Natural killer cell treated with Interleukin-12 subunit alpha and Interleukin-12 subunit beta and Interleukin-15 and Interleukin-18, amount 100 ng/mL, for 72 hours (primary cell): ENCODE measurements at places on chromosomes 6 and 20. TPM values are rescaled to one million over a fixed set of nuclear protein-coding genes. Genes with fewer than 3 reads are reported as not detected.

The TFAP2A gene
- 0.07 TPM for total RNA-seq

The CST4 gene
- total RNA-seq, result not detected

The NHLRC1 gene
- 1.3 TPM for total RNA-seq

DNA sequence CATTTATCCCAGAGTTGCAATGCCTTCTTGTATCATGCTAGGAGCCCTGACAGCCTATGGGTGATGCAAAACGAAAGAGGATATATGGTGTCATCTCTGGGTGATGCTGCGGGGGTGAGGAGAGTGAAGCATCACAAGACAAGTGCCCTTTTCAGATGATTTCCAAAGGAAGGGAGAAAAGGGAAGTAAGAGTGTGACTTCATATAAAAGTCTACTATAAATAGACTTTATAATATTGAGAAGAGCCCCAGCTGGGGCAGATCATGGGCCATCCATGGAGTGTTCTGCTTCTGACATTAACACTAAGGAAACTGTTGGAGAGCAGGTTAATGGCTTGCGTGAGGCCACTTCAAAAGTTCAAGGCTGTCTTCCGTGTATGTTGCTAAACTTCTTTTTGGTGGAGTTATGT, 4.4 kb downstream of the CD83 start:
- no peaks in the 10 kb centered on the region for H3K27me3 ChIP-seq
- H3K36me3 ChIP-seq, result peaks cover 36% of the 10 kb centered on the region
- DNase-seq, result no peak
- peak overlapping the region; percentile 69 for H3K4me3 ChIP-seq
- peak overlapping the region; percentile 82 for H3K27ac ChIP-seq
- peaks cover 51% of the 10 kb centered on the region for H3K4me1 ChIP-seq

GRCh38 chr6:158256746-158257424, 55.4 kb upstream of the TULP4 start:
- no peak for DNase-seq
- peaks cover 4% of the 10 kb centered on the region for H3K36me3 ChIP-seq
- H3K4me3 ChIP-seq, result no peak overlapping the region
- H3K27ac ChIP-seq, result no peak overlapping the region

- no peaks in the 10 kb centered on the region for H3K27me3 ChIP-seq
- no peak for DNase-seq
- H3K36me3 ChIP-seq, result no peaks in the 10 kb centered on the region
- no peak overlapping the region for H3K4me3 ChIP-seq
- peak overlapping the region; percentile 1 for H3K27ac ChIP-seq
Measured at GRCh38 chr6:105641504-105641903, 238.6 kb upstream of the PREP start.

GRCh38 chr20:56762401-56762800, 133.3 kb downstream of the TFAP2C start:
- no peak for DNase-seq
- no peak overlapping the region for H3K4me3 ChIP-seq
- no peaks in the 10 kb centered on the region for H3K4me1 ChIP-seq
- no peak overlapping the region for H3K27ac ChIP-seq
- peaks cover 4% of the 10 kb centered on the region for H3K27me3 ChIP-seq
- H3K36me3 ChIP-seq, result no peaks in the 10 kb centered on the region

- no peaks in the 10 kb centered on the region for H3K4me1 ChIP-seq
- H3K4me3 ChIP-seq, result no peak overlapping the region
- no peaks in the 10 kb centered on the region for H3K36me3 ChIP-seq
Measured at GRCh38 chr20:15930311-15931305, 642.6 kb downstream of the KIF16B start.

DNA sequence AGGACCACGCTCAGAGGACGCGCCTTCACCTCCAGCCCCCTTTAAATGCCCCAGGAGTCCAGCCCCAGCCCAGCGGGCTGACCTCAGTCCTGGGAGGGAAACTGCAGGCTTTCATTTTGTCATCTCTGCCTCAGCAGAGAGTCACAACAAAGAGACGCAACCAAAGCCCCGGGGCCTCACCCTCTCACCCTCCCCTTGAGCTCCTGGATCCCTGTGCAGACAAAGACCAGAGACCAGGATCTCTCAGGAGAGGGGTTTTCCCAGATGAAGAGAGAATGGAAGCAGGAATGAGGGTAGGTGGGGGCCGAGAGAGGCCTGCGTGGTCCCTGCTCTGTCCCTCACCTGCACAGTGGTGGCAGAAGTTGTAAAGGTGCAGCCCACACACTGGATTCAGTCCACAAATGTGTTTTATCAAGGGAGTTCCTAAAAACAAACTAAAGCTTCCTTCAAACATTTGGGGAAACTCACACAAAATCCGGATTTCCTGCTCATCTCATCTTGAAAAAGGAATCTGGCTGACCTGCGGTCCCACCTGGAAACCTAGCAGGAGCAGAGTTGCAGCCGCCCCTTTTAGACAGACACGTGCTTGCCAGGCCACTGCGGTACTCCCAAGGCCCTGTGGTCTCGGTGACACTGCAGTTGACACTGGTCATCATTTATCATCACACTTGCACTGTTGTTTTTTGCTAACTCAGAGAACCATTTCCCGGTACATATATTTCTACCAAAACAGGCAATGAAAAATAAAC, 27.1 kb downstream of the PTGIS start:
- peaks cover 11% of the 10 kb centered on the region for H3K4me1 ChIP-seq
- no peak for DNase-seq
- H3K27ac ChIP-seq, result no peak overlapping the region
- H3K4me3 ChIP-seq, result no peak overlapping the region
- H3K36me3 ChIP-seq, result peaks cover 5% of the 10 kb centered on the region

DNA sequence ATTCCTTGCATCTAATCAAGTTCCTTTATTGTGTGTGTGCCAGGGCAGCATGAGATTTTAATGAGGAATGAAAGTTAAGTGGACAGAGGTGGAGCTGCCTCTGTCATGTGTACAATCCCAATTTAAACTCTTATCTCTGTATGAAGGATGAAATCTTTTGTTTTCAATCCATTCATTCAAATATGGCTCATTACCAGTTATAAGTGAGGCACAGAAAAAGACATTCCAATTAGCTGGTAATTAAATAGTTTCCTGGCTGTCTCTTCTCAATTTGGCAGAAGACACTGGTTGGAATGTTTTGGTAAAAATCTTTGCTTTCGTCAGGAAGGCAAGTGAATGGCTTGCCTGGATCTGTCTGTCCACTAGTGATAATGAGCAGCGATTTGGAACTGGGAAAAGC, 46.4 kb downstream of the CLVS2 start:
- no peaks in the 10 kb centered on the region for H3K36me3 ChIP-seq
- H3K27me3 ChIP-seq, result no peaks in the 10 kb centered on the region
- no peaks in the 10 kb centered on the region for H3K4me1 ChIP-seq
- no peak for DNase-seq

- no peak overlapping the region for H3K4me3 ChIP-seq
- H3K27ac ChIP-seq, result no peak overlapping the region
- H3K4me1 ChIP-seq, result no peaks in the 10 kb centered on the region
Measured at GRCh38 chr20:7843613-7844012, 96.6 kb downstream of the HAO1 start.

DNA sequence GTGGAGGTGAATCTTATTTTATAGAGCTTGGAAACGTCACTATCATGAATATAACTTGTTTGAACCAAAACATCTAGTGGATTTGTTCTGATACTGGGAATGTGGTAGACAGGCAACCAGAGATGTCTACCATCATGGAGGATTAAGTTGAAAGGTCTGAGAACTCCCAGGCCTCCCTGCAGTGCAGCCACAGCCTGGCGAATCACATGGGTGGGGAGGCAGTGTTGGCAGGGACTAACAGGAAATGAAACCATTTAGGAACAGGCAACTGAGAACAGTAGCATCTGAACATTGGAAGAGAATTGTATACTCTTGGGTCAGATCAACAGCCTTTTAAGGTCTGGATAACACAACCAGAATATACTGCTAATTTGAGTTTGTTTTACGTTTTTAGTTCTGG, 22.3 kb upstream of the CEP162 start:
- no peaks in the 10 kb centered on the region for H3K4me1 ChIP-seq
- H3K36me3 ChIP-seq, result no peaks in the 10 kb centered on the region
- no peak overlapping the region for H3K27ac ChIP-seq
- peaks cover 41% of the 10 kb centered on the region for H3K27me3 ChIP-seq

- H3K27ac ChIP-seq, result peak overlapping the region; percentile 87
- no peak for DNase-seq
- H3K27me3 ChIP-seq, result no peaks in the 10 kb centered on the region
- peaks cover 4% of the 10 kb centered on the region for H3K36me3 ChIP-seq
- peaks cover 32% of the 10 kb centered on the region for H3K4me1 ChIP-seq
Measured at GRCh38 chr6:119350952-119351372, 1.4 kb upstream of the MAN1A1 start.

DNA sequence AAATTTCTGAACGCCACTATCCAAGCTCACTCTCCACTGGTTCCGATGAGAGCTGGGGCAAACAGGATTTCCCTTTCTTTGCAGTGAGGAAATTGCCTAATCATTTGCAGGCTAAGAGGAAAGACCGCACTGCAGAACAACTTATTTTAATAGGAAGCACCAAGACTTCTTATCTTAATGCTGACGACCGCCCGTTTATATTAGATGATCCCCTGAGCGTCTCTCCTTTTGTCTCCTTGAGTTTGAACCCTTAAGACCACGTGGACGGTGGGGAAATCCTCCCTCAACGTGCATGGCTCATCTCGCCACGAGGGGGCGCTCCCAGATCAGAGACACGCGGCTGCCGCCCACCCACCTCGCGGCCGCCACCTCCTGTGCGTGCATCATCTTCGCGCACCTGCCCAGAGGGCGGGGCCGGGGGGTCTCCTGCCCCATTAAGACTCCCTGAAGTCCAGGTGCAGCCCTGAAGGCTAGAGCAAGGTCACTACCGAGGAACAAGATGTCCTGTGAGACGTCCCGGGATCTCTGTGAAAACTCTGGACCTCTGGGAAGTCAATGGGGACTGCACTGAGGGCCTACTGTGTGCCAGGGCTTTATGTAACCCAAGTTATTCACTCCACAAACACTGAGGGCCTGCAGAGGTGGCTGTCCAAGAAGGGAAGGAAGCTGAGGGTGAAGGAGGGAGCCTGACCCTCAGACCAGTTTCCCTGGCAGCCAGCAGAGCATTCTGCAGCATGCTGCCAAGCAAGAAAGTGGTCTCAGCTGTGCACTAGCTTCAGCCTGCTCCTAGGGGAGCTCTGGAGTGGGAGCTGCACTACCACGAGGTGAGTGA, 28.1 kb downstream of the PDYN start:
- H3K27ac ChIP-seq, result peak overlapping the region; percentile 44
- H3K36me3 ChIP-seq, result no peaks in the 10 kb centered on the region
- H3K4me1 ChIP-seq, result peaks cover 9% of the 10 kb centered on the region

DNA sequence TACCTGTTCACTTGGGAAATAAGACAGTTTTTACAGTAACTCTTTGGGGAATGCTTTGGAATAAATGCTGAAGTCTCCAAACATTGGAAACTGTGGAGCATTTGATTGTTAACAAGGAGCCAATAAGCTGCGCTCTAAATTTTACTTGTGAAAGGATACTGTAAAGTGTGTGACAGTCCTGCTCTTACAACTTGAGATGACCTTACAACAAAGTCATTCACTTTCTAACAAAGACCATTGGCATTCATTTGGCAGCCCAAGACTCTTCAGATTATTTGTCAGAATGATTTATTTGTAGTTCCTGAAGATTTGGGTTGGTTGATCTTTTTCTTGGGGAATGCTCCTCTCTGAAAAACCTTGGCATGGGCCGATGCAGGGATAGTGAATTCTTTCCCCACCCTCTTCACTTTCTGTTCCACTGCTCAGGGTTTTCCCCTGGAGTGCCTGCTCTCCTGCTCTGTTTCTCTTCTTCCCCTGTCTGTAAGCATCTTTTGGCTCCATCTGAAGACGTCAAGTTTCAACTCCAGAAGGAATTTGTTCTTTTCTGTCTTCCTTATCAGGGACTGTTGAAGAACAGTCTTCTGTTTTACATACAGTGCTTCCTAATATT, 116.4 kb downstream of the AKAP7 start:
- peaks cover 35% of the 10 kb centered on the region for H3K4me1 ChIP-seq
- DNase-seq, result no peak
- no peaks in the 10 kb centered on the region for H3K36me3 ChIP-seq
